ENCODE measurements at places on chromosomes 3 and 15.

GRCh38 chr15:49824775-49825099 is 203.9 kb downstream of the DTWD1 start:
- DNase-seq = no peak

GRCh38 chr15:42920519-42921341 is at the start of gene TTBK2:
TTBK2 (minus strand) TSS chr15:42920778; CDS start chr15:42878617, 42,161 bp downstream.
- DNase-seq = peak; percentile 96

- DNase-seq = no peak
These were observed 25.8 kb upstream of the BLM start for GRCh38 chr15:90691369-90691768.

DNA sequence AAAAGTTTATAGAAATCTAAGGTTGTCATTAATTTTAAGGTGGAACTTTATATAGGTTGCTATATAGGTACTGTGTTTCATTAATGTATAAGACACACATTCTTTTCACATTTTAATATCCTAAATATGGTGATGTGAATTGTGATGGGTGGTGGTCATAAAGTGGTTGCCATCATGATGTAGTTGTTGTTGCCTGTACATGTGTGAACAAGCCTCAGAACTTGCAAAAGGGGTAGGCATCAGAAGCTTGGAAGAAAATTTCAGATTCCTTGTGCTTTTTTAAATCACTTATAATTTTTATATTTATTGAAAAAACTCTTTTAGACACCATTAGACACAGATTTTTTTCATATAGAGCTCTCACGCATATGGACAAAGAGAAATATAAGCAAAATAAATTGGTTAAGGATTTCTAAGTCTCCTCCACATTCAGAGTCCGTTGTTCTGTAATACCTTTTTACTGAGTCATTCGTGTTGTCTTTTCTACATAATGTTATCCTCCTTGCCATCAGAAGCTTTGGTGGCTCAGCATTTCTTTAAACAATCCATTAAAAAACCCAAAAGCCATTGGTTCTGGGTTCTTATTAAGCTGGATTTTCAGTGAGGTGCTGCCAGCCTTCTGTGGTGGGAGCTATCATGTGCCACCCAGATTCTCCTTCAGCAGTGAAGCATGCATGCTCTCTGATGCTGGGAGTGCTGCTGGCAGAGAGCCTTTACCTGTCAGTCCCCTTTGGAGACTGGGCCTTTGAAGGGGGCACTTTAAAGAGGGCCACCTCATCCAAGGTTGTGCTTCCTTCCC is 140.4 kb upstream of the GALNT15 start:
- DNase-seq = no peak
